ENCODE measurements at places on chromosomes 1 and 21. TPM values are rescaled to one million over a fixed set of nuclear protein-coding genes. Genes with fewer than 3 reads are reported as not detected.

DNA sequence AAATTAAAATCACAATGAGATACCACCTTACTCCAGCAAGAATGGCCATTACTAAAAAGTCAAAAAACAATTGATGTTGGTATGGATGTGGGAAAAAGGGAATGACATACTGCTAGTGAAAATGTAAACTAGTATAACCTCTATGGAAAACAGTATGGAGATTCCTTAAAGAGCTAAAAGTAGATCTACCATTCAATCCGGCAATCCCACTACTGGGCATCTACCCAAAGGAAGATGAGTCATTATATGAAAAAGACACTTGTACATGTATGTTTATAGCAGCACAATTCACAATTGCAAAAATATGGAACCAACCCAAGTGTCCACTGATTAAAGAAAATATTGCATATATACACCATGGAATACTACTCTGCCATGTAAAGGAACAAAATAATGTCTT is 37.2 kb downstream of the SUSD4 start:
- no peak overlapping the region for H3K27ac ChIP-seq
- no peaks in the 10 kb centered on the region for H3K36me3 ChIP-seq
- peaks cover 14% of the 10 kb centered on the region for H3K4me1 ChIP-seq
- H3K4me3 ChIP-seq = no peak overlapping the region

DNA sequence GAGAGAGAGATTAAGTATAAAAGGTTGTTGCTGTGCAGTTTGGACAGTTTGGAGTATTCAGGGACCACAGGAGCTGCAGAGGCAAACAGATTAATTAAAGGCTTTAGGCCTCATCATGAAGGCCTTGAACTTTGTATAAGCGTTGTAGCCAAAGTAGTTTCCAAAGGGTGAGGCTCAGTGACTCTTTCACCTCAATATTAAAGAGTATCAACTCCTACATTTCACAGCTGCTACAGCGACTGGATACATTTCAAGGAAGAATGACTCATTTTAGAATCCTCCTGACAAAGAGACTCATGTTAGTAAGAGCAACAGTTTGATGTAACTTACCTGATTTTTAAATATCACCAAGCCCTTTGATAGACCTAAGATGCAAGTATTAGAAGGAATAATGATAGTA is 355.5 kb downstream of the HLX start:
- DNase-seq = no peak
- no peak overlapping the region for H3K27ac ChIP-seq
- H3K4me1 ChIP-seq = no peaks in the 10 kb centered on the region
- H3K4me3 ChIP-seq = no peak overlapping the region
- no peaks in the 10 kb centered on the region for H3K27me3 ChIP-seq

GRCh38 chr1:196466166-196466565 is 142.1 kb downstream of the KCNT2 start:
- H3K4me1 ChIP-seq = no peaks in the 10 kb centered on the region
- H3K27me3 ChIP-seq = no peaks in the 10 kb centered on the region
- no peaks in the 10 kb centered on the region for H3K36me3 ChIP-seq
- no peak overlapping the region for H3K4me3 ChIP-seq
- DNase-seq = no peak

DNA sequence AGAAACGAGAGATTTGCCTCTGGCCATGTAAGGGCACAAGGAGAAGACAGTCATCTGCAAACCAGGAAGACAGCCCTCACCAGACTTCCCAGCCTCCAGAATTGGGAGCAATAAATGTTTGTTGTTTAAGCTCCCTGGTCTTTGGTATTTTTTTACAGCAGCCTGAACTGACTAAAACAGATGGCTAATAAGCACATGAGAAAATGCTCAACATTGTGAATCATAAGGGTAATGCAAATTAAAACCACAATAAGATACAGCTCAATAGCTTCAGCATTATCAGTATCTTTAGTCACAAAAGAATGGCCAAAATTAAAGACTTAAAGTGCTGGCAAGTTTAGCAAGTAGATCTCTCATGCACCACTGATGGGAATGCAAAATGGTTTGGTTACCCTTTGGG is 11.7 kb downstream of the UBE2G2 start:
- H3K27me3 ChIP-seq = no peaks in the 10 kb centered on the region
- no peak overlapping the region for H3K4me3 ChIP-seq
- H3K36me3 ChIP-seq = peaks cover 16% of the 10 kb centered on the region

GRCh38 chr21:41045534-41046268 is 122.3 kb upstream of the BACE2 start:
- H3K27ac ChIP-seq = no peak overlapping the region
- no peak overlapping the region for H3K4me3 ChIP-seq
- H3K4me1 ChIP-seq = no peaks in the 10 kb centered on the region
- peaks cover 4% of the 10 kb centered on the region for H3K27me3 ChIP-seq
- no peak for DNase-seq

GRCh38 chr1:180196436-180197003 is 33.5 kb upstream of the LHX4 start:
- H3K36me3 ChIP-seq = peaks cover 2% of the 10 kb centered on the region
- H3K4me3 ChIP-seq = no peak overlapping the region
- H3K4me1 ChIP-seq = peaks cover 9% of the 10 kb centered on the region
- no peaks in the 10 kb centered on the region for H3K27me3 ChIP-seq

DNA sequence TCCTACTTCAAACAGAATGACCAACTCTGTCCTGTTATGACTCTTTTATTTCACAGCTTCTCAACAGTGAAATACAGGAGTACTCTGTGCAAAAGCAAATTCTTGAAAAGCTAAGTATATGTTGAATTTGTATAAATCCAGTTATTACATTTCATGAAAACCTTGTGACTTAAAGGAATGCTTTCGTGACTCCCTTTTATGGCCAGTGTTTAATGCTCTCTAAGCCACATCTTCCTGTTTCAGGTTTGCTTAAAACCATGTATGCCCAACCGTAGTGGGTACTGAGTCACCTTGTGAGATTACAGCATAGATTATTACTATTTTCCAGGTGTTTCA is 40.2 kb upstream of the KIF1B start:
- peaks cover 53% of the 10 kb centered on the region for H3K36me3 ChIP-seq
- no peaks in the 10 kb centered on the region for H3K27me3 ChIP-seq
- peaks cover 45% of the 10 kb centered on the region for H3K4me1 ChIP-seq
- H3K4me3 ChIP-seq = peak overlapping the region; percentile 70
- no peak for DNase-seq

GRCh38 chr1:157113631-157114030 is 14.0 kb upstream of the ETV3L start:
- no peaks in the 10 kb centered on the region for H3K36me3 ChIP-seq
- H3K27me3 ChIP-seq = peaks cover 34% of the 10 kb centered on the region
- peaks cover 4% of the 10 kb centered on the region for H3K4me1 ChIP-seq
- no peak overlapping the region for H3K4me3 ChIP-seq
- DNase-seq = no peak

DNA sequence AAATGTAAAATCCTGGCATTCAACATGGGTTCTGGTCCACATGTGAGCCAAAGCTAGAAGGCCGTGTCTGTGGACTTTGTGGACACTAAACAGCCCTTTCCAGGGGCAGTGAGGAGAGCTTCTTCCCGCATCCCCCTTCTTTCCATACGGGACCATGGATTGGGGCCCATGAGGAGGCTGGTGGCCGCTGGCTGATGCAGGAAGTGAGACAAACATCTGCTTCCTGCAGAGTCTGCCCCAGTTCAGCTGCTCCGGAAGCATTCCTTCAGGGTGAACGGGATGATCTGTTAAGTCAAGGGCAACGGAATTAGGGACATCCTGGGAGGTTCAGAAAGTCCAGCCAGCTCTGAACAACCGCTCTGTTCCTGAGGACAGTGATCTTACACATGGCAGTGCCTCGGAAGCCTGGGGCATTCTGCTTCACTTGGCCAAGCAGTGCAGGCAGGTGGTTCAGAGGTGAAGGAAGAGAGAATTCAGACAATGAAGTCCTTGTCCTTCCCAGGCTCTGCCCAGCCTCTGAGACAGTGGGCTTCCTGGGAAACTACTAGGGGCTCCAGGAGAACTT is 1.5 kb downstream of the CA6 start:
- peak overlapping the region; percentile 93 for H3K27ac ChIP-seq
- peaks cover 78% of the 10 kb centered on the region for H3K4me1 ChIP-seq
- H3K27me3 ChIP-seq = no peaks in the 10 kb centered on the region
- DNase-seq = no peak
- H3K36me3 ChIP-seq = peaks cover 50% of the 10 kb centered on the region

DNA sequence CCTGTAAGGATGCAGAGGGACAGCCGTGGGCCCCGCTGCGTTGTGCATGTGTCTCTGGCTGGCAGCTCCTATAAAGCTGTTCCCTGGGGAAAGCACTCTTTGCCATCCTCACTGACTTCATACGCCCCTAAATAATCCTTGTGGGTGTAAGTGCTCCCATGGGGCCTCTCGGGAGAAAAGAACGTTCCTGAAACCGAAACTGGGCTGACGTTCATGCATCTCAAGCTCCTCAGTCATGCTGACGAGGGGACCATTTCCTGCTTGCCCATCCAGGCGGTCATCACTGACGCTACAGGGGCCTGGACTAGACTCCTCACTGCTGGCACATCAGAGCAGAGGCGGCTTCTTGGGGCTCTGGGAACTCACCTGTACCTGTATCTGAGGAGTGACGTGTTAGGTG is 73.1 kb upstream of the USP24 start:
- no peak for DNase-seq
- no peak overlapping the region for H3K4me3 ChIP-seq
- peaks cover 10% of the 10 kb centered on the region for H3K27me3 ChIP-seq

The ZYG11B gene
- total RNA-seq = 13.8 TPM

The CHIA gene
- not detected for total RNA-seq

The VHLL gene
- not detected for total RNA-seq

The TRPM2 gene
- total RNA-seq = 31.1 TPM

The PAQR6 gene
- total RNA-seq = 7.0 TPM
